ENCODE measurements at places on chromosomes 2 and 18.

DNA sequence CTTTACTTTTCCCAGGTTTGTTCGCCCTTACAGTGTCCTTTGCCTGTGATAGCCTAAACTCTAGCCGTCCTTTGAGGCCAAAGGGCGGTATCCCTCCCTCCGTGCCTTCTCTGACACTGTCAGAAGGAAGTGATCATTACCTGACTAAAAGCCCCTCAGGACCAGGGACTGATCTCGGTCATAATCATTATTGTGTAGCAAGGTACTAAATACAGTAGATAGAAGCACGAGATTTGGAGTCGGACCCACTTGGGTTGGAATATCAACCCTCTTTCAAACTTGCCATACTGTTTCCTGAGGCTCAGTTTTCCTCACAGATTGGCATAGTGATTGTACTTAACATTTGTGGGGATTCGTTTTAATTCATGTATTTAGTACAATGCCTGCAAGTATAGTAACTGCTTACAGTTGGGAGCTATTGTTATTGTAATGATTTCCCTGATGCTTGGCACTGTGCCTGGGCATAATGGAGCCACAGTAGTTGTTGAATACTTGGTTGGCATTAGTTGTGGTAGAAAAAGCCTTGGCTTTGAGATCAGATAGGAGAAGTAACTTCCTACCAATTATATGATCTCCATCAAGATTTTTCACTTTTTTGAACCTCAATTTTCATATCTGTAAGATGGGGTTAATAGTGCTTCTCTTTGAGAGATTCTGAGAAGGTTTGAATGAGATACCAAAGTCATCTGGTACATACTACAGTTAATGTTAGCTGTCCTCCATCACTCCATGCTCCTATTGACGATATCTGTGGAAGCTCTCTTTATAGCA lies 836 bp downstream of the STK11IP start:
- DNase-seq = no peak

DNA sequence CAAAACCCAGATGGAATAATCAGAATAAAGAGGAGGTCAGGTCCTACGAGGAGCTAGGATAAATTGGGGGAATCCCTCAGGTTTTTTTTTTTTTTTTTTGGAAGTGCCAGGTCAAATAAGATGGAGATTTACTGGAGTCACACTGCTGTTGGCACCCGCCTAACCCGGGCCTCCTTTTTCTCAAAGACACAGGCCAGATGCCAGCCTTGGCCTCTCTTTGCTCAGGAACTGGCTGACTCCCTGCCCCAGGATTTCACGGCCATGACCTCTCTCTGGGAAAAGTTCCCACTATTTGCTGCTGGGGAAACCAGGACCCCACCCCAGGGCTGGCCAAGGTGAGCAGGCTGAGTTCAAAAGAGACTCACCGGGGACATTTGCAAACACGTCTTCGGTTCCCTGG lies 2.5 kb downstream of the CD8A start:
- no peak for DNase-seq

DNA sequence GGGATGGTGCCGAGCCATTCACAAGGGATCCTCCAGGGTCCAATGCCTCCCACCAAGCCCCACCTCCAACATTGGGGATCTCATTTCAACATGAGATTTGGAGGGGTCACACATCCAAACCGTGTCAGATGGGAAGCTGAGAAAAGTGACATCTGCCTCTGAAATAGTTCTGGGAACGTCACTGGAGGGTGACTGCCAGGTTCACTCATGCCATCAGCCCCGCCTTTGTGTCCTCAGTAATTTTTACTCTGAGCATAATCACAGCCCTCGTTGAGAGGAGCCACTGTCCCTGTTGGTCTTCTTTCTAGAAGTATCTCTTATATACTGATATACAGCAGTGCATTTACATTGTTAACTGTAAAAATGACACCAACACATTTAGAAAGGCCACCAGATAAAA lies 67.4 kb downstream of the KLHL29 start:
- no peak for DNase-seq

DNA sequence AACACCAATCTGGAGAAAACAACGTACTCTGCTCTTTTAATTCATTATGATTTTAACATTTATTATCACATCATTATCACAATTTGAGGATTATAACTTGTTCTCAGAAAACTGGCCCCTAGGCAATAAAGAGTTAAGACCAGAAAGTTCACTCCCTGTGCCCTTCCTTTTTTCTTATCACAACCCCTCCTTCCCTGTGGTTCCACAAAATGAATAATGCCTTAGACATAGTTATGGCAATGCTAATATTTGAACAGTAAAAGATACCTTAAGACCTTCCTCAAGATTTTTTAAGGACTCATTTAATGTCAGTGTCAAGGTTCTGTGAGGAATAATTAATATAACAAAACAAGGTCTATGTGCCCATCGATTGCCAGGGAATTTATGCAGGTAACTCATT lies 596.2 kb downstream of the ARHGAP15 start:
- no peak for DNase-seq

GRCh38 chr2:63537306-63537705 lies 51.0 kb downstream of the WDPCP start:
- no peak for DNase-seq

GRCh38 chr2:30234180-30234971 lies 3.0 kb downstream of the LBH start:
- DNase-seq = peak; percentile 25

DNA sequence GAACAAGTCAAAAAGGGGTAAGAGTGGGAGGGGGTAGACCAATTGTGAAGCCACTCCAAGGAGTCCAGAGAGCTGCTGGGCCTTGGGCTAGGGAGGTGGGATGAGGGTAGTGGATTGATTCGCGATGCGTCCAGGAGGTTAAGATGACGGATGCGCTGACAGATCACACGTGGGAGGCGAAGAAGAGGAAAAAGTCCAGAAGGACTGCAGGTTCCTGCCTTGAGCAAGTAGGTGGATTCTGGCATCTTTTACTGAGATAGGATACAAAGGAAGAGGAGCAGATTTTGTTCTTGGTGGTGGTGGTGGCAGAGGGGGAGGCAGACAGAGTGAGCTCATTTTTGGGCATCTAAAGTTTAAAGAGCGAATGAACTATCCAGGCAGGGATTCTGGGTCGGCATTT lies 76.5 kb downstream of the KCTD1 start:
- no peak for DNase-seq

DNA sequence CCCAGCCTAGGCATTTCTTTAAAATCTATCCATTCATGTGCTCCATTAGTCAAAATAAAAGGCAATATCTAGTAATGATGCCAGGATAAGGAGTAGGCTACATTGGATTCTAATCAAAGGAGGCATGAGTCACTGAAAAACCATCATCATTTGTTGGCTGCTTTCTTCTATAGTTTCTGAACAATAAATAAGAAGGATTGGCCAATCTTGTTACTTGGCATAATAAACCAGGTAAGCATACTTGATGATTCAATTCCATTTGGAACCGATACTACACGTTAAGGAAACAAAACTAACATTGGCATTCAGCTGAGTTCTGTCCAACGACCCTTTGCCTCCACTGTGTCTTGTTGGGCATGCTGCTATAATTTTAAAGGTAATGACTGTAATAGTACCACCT lies 27.2 kb downstream of the ATP8B1 start:
- no peak for DNase-seq

GRCh38 chr18:41624460-41624859 lies 330.6 kb upstream of the PIK3C3 start:
- no peak for DNase-seq

- DNase-seq = peak; percentile 62
These were observed 105.1 kb upstream of the RGPD4 start for GRCh38 chr2:107721586-107721985.

DNA sequence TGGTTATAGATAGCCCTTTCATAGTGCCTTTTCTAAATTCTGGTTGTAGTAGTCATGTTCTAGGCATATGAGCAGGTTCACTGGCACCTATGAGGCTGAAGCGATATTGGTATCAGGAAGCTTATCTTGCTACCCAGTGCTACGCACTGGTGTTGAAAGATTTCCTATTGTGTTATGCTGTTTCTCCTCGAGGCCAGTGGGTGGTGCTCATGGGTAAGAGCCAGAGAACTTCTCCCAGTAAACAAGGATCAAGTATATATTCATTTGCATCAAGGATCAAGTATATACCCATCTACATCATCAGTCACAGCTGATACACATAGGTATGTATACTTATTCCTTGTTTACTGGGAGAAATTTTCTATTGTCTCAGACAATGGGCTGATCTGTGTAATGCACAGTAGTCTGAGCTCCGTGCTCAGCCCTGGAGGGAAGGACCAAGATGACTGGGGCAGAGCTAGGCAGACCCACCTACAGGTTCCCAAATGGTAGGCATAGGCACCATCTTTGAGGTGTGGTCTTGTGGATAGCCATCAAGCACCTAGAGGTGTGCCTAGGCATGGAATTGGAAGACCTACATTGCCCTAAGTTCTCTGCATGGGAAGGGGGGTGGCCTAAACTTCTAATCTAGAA lies 101.2 kb upstream of the GALNT13 start:
- DNase-seq = no peak

DNA sequence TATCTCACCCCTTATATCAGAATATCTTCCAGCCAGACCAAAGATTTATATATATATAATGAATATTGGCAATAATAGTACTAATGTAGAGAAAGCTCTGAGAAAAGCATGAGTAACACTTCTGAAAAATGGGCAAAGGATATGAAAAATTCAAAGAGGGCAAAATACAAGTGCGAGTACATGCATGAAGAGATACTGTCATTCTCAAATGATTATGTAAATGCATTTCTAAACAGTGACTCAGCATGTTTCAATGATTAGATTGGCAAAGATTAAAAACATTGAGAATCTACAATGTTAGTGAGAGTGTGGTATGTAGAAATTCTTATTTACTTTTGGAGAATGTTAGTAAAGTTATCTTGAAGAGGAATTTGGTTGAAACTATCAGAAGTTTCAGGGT lies 118.3 kb upstream of the NEDD4L start:
- no peak for DNase-seq

DNA sequence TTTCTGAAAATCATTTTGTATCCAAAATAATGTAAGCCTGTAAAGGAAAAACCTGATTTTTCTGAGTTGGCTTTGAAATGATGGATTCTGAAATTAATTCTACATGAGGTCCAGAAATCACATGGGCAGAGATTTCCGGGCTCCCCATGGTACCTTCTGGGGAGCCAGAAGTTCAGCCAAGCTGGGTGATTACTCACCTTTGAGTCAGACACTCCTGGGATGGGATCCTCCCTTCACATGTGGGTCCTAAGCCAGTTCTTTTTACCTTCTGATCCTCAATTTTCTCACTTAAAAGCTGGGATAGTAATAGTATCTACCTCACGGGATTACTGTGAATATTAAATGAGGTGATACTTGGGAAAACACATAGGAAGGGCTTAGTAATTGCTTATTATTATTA lies 179.8 kb upstream of the EPAS1 start:
- no peak for DNase-seq

DNA sequence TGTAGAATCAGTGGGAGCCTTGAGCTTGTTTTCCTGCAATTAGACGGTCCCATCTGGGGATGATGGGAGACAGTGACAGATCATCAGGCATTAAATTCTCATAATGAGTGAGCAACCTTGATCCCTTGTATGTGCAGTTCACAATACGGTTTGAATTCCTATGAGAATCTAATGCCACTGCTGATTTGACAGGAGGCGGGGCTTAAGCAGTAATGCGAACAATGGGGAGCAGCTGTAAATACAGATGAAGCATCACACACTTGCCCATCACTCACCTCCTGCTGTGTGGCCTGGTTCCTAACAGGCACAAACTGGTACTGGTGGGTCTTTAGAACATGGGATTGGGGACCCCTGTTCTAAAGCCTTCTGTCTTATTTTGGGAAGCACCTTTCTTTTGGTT lies 17.9 kb upstream of the NYAP2 start:
- no peak for DNase-seq

DNA sequence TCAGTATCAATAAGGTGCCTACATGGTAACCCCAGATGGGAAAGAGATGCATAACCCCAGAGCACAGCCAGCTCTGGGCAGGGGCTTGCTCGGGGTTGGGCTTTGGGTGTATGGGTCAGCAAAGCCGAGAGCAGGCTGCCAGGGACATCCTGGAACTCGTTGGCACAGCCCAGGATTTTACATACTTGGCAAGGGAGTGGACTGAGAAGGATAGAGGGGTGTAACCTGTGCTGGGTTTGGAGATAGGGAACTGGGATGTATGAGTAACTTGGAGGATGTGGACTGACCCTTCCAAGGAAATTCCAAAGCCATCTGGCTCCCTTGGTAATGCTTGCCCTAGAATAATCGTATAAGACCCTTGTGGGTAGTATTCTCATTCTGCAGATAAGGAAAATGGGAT lies 44.2 kb downstream of the GPR39 start:
- no peak for DNase-seq

- no peak for DNase-seq
These were observed 209.7 kb upstream of the EPAS1 start for GRCh38 chr2:46087492-46087891.

- DNase-seq = no peak
These were observed 131.4 kb downstream of the STRN start for GRCh38 chr2:36834731-36835524.

GRCh38 chr2:102154946-102155702 lies 12.6 kb downstream of the IL1R1 start:
- no peak for DNase-seq

DNA sequence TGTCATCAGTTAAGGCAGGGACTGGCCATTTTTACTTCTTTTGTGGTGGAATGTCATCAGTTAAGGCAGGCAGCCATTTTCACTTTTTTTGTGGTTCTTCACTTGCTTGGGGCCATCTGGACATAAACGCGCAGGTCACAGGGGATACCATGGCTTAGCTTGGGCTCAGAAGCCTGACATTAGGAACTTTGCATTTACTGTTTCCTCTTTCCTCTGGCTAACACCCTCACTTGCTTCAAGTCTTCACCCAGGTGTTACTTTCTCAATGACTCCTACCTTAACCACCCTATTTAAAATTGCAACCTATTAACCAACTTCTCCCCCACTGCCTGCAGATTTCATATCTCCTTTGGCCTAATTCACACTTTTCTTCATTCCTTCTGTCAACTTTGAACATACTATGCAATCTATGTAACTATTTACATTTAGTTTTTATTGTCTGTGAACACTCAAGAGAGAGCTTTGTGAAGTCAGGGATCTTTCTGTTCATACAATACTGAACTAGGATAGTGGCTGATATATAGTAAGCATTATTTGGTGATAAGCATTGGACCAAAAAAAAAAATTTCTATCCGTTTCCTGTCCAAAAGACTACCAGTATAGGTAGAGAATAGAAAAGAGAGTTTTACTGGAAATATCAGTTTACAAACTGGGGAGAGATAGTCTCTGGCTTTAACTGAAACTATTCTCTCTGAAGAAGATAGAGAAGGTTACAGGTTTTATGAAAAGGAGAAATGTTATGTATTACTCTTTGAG lies 600.1 kb upstream of the ZNF804A start:
- no peak for DNase-seq

DNA sequence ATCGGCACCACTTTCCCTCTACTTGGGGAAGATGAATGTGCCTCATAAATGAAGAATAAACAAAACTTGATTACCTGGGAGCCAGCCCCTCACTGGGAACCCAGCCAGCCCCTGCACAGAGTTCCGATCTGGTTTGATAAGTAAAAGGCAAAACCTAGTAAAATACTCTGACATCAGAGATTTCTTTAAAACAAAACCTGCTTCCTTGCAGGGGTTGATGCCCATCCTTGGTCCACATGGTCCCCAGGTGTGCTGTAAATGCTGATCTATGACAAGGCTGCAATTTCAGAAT lies 218.8 kb upstream of the APCDD1 start:
- DNase-seq = no peak

GRCh38 chr2:240948086-240948485 lies 42.0 kb downstream of the CROCC2 start:
- no peak for DNase-seq

- DNase-seq = no peak
These were observed 2.8 kb downstream of the TRPM8 start for GRCh38 chr2:233919938-233920337.

GRCh38 chr2:202690321-202690900 lies 55.6 kb downstream of the FAM117B start:
- DNase-seq = no peak

Measured in hematopoietic multipotent progenitor cell treated with erythropoietin and hydrocortisone succinate and interleukin-3 and kit ligand, for 8 days (in vitro differentiated cells).